T-helper 17 cell (primary cell): ENCODE measurements at places on chromosomes 1 and 21.

DNA sequence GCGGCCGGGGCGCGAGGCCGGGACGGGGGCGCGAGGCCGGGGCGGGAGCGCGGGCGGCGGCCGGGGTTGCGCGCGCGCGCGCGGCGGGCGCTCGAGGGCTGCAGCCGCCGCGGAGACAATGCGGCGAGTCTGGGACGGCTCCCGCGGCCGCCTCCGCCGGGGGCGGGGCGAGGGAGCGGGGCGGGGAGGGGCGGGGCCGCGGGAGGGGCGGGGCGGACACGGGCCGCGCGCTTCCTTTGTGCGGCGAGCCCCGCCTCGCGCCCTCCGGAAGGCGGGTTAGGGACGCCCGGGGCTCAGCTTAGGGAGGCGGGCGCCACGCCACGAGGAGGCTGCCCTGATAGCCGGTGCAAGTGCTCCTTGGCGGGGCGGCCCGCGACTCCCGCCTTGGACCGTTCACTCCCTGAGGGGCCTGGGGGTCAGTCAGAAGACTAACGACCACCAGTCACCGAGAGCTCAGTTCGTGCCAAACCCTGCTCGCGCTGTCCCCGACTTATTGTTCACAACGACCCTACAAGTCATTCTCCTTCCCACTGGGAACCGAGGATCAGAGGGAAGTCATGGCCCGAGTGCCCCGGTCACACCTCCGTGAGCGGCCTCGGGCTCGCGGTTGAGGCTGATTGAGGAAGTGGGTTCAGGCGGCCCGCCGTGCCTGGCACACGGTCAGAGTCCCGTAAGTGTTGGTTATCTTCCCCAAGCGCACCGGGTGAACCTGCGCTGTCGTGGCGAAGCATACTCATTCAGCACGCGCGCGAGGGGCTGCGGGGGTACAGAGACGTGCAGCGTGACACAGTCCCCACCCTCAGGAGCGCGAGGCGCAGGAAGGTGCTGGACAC is 29.1 kb upstream of the A3GALT2 start:
- DNase-seq: peak; percentile 80

GRCh38 chr1:15137809-15138208 is 15.7 kb upstream of the TMEM51 start:
- DNase-seq: no peak

DNA sequence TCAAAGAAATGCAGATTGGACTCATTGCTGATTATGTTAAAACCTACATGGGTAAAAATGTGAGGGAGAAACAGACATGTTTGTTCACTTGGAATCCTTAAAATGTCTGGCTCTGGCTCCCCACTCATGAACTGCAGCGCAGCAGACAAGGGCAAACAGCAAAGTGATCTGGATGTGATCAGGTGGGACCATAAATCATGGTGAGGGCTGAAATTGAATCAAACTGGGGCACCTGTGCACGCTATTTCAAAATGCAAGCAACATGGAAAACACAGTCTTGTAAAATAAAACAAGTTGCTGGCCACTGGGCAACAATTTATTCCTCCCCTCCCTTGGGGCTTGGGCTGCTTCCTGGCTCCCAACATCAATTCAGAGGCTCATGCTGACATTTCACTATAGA is 373.4 kb downstream of the SEC16B start:
- no peak for DNase-seq

DNA sequence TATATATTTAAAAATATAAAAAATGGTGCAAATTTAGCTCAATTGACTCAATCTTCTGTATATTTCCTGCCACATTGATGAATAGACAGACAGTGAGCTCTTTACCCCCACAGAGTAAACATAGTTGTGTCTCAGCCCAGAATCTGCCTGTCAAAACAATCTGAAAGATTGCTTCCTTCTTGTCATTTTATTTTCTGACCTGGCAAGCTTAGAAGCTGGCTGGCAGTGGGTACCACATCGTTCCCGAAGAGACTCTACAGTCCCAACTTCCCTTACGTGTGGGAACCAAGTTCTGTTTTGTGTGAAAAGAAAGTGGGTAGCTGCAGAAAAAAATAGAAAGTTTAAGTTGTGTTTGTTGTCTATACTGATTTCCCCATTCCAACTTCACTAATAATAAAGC is 629.3 kb upstream of the NEGR1 start:
- DNase-seq: no peak

GRCh38 chr21:31203431-31204054 is 140.5 kb downstream of the TIAM1 start:
- DNase-seq: no peak

DNA sequence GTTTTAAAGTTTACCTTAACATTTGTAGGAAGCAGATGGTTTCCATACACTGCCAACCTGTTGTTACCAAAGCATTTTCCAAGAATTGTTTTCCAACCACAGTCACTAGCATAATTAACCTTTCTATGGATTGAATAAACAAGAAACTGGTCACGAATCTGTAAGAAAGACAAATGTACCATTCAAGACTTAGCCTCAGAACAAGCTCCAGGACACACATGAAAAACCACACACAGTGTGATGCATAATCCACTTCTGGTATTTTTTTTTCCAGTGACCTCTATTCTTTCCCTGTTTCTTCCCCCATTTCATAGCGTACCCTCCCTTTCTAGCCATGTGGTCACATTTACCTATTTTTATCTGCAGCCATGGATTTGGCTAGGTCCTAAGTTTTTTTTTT is 29.6 kb upstream of the C1orf87 start:
- no peak for DNase-seq

DNA sequence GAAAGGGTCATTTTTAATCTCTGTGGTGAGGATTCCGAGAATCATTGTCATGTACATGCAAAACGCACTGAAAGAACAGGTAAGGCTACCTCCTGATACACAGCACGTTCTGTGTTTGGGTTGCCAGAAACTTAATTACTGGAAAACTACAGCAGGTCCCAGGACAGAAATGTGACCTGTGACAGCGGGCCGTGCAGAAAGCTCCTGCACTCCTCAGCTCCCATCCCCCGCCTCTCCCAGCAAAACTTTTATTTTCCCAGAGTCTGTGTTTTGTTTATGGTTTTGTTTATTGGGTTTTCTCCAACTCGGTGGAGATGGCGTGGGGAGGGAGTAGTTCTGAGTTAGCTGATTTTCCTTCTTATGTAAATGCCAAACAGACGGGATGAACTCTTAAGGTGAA is 44.7 kb downstream of the SLC44A3 start:
- DNase-seq: no peak
